ENCODE measurements at places on chromosomes 7 and 10.
A peak's percentile ranks its signal among the peaks of the same experiment; 100 is the strongest.

- no peak for DNase-seq
Observed at GRCh38 chr10:80136134-80136571, 3.6 kb downstream of the PLAC9 start.

- DNase-seq: no peak
Observed at GRCh38 chr7:151125846-151126481, 39.7 kb downstream of the AGAP3 start.

DNA sequence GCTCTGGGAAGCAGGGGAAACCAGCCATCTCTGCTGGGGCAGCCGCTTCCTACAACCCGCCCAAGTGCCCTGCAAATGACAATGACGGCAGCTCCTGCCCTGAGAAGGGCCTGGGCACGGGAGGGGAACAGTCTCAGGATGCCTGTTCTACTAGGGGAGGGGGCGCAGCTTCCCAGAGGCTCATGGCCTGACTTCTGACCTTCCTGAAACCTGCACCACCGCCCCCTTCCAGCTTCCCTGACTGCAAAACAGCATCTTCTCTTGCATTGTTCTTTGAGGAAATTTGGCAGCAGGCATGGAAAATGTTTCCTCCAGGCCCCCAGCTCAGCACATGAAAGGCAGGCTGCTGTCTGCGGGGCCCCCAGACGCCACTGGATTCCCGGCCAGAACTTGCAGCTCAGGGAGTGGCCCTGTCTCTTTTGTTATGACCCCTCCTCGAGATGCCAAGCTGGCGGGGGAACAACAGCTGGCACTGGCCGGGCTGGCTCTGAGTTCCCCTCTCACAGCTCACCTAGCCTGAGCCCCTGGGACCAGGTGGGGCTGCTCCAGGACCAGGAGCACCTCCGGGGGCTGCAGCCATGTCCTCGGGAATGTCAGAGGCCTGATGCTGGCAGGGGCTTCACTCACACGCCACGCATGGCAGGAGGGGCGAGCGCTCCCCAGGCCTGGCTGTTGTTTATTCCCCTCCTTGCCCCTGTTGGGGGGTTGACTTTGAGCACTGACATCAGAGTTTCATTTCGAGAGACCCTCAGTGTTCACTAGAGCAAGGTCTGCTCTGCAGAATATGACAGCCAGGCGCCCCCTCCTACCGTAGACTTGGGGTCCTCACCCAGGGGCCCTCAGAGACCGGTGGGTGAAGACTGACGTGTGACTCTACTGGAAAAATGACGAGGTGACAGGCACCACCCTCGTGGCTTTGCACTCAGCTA, 62.7 kb downstream of the CALML3 start:
- no peak for DNase-seq

DNA sequence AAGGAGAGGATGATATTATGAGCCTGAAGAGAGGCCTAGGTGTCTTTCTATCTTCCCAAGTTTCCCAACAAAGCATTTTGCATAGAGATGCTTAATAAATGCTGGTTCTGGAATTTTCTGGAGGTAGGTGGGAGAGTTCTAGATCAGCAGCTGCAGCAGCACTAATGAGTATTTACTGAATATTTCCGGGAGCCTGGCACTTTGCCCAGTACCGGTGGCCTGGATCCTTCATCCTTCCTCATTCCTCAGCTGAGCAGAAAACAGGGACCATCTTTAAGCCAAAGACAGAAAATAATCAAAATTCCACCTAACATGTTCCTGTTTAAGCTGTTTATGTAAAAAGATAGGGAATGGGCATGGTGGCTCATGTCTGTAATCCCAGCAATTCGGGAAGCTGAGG, 813.2 kb upstream of the AUTS2 start:
- DNase-seq: no peak

- DNase-seq: peak; percentile 37
Observed at GRCh38 chr10:24209432-24209771, 464 bp downstream of the KIAA1217 start.

DNA sequence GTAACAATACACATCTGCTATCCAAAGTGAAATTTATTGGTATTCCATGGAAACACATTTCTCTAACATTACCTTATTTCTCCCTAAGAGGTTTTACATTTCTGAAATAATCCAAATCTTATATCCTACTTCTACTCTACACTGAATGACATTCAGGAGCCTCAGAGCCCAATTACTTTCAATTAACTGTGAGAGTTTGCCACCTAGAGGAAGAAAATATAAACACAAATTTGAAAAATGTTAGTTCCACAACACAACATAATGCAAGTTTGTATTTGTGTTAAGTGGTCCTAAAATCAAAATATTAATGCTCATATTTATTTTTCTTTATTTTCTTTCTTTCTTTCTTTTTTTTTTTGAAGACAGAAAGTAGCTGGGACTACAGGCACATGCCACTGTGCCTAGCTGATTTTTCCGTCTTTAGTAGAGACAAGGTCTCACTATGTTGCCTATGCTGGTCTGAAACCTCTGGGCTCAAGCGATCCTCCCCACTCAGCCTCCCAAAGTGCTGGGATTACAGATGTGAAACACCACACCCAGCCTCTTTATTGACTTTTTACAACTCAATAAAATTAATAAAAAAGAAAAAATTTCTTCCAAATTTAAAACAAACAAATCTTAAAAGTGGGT, 46.0 kb downstream of the ATAD1 start:
- no peak for DNase-seq

DNA sequence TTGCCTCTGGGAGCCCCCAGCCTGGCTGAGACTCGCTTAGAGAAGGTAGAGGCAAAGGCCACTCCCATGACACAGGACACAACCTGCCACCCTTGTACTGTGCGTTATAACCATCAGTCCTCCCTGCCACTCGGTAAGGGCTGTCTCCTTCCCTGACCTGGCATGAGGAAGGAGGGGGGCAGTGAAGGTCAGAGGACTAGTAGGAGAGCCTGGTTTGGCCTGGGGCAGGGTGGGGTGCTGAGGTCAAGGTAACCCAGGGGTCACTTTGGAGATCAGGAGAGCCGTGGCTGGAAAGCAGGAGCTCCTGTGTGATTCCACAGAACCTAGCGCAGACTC, 6.9 kb upstream of the TNRC18 start:
- no peak for DNase-seq

- DNase-seq: no peak
Observed at GRCh38 chr7:34837316-34837715, 179.3 kb downstream of the NPSR1 start.

DNA sequence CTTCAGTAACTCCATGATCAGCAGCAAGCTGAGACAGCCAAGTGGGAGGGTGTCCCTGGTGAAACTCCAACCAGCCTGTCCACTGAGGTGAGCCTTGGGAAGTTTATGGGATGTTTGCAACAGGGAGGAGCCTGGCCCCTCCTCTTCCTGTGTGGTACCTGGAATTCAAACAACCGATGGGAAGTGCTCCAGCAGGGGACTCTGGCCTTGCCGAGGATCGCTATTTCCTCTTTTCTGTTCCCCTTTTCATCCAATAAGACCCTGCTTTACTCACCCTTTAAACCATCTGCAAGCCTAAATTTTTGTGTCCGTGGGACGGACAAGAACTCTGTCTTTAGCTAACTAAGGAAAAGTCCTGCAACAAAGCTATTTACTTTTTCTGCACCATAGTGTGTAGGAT, 491.1 kb upstream of the ZMIZ1 start:
- DNase-seq: no peak

GRCh38 chr10:60441515-60441914, 51.8 kb upstream of the ANK3 start:
- DNase-seq: no peak

- DNase-seq: no peak
Observed at GRCh38 chr7:44231088-44231487, 30.3 kb downstream of the YKT6 start.

DNA sequence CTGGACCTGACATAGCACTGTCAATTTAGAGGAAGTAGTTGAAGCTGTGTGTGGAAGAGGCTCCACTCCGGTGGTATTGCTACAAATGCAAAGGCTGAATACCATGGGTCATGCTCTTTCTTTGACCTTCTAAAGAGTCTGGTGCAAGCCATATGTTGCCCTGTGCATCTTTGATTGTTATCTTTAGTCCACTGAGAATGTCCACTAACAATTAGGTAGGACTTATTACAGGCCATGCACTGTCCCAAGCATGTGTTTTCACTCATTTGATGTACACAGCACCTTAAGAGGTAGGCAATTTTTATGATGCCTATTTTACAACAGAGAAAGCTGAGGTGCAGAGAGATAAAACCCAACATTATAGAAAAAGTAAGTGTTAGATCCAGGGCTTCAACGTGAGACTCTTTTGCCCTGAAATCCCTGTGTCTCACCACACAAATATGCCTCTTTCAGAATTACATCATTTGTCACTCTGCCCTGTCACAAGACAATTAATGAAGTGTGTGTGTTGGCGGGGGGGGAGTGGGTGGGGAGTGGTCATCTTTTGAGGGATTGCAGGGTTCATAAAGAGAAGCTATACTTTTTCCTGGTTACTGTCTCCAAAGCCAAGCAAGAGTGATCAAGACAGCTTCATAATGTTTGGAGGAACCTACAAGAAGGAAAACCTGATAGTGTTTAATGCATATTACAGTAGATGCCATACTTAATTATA, 637.6 kb upstream of the IGFBP3 start:
- DNase-seq: no peak

- no peak for DNase-seq
Observed at GRCh38 chr7:44846816-44847508, 925 bp downstream of the H2AZ2 start.

DNA sequence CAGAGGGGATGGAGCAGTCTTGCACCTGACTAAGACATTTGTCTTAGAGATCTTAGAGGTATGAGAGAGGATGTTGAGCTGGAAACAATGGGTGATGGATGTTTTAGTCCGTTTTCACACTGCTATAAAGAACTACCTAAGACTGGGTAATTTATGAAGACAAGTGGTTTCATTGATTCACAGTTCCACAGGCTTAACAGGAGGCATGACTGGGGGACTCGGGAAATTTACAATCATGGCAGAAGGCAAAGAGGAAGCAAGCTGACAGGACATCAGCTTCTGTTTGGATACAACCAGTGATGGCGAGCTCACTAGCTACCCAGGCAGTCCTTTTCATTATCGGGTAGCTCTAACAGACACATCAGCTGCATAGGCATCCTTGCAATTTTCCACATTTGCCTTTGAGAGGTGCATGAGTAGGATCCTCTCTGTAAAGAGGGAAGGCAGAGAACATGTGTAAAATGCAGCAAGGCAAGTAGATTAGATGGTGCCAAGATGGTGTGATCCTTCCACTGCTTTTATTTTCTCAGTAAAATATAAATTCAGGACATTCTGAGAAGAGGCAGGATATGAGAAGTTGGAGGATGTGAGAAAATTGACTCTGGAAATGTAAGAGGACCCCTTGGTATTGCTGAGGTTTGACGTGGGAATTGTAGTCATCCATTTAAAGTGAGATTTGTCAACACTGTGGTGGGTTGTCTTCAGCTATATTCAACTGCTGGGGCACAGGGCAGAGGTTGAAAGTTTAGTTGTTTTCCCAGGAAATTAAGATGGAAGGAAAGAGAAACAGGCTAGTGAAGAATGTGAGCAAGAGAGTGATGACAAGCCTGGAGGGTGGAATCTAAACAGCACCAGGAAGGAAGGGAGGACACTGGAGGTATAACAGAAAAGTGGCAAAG, 1140.0 kb upstream of the AUTS2 start:
- no peak for DNase-seq

GRCh38 chr10:13712476-13712836, 125.7 kb downstream of the PRPF18 start:
- no peak for DNase-seq

DNA sequence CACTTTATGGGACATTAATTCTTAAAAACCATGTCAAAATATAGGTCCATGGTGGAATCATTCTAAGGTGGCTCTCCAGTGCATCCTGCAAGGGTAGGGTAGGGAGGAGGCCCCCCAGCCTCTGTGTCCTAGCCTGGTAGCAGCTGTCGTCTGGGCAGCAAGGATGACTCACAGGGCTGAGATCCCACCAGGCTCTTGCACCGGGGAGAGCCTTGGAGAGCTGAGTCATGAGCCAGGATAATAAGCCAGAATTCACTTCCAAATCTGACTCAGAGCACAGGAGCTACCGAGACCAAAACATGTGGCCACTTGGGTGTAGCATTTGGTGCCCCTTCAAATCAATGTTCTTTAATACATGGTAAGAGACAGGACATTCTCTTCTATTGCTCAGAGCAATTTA, 298.5 kb downstream of the NEBL start:
- DNase-seq: no peak

Data from stimulated activated naive CD8-positive, alpha-beta T cell treated with anti-CD3 and anti-CD28 coated beads, Interleukin-15, Interleukin-2, amounts not matched to agents 100 U/mL and 50 U/mL, for 24 hours (primary cell).